Endothelial cell of umbilical vein (primary cell): ENCODE measurements at places on chromosomes 13 and 19. TPM values are rescaled to one million over a fixed set of nuclear protein-coding genes. Genes with fewer than 3 reads are reported as not detected.

DNA sequence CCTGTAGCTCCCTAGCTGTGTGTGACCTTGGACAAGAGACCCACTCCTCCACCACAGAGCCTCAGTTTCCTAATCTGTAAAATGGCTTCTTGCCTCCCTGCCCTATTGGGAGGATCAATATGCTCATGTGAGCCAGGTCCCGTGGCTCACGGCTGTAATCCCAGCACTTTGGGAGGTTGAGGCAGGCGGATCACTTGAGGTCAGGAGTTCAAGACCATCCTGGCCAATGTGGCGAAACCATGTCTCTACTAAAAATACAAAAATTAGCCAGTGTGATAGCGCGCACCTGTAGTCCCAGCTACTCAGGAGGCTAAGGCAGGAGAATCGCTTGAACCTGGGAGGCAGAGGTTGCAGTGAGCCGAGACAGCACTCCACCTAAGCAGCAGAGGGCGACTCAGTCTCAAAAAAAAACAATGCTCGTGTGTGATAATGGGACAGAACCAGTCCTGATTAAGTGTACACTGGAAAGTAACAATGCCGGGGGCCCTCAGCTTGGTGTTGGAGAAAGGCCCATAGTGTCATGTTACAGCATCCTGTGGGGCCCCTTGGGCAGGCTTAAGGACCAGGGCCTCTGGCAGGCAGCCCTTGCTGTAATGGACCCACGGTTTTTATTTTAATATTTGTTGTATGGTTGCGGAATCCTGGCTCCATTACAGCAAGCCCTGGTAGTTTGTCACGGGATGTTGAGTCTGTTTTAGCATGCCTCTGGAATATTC, 6.8 kb downstream of the RPS11 start:
- H3K4me1 ChIP-seq = peaks cover 28% of the 10 kb centered on the region
- peaks cover 16% of the 10 kb centered on the region for H3K36me3 ChIP-seq
- no peak overlapping the region for H3K27ac ChIP-seq

- H3K4me1 ChIP-seq = peaks cover 8% of the 10 kb centered on the region
- H3K4me3 ChIP-seq = peak within 1 kb of the TSS; percentile 75
- peak within 1 kb of the TSS; percentile 97 for H3K27ac ChIP-seq
- peaks cover 3% of the 10 kb centered on the region for H3K36me3 ChIP-seq
Observed at GRCh38 chr19:52369559-52370340, at the start of gene ZNF880. Gene ZNF880 (plus strand): TSS chr19:52369923. CDS start chr19:52369966, 43 bp downstream.

- no peak overlapping the region for H3K27ac ChIP-seq
- no peaks in the 10 kb centered on the region for H3K27me3 ChIP-seq
- DNase-seq = no peak
- H3K36me3 ChIP-seq = no peaks in the 10 kb centered on the region
Observed at GRCh38 chr13:49784886-49785570, 7.5 kb downstream of the KPNA3 start.

Gene FUT1
- total RNA-seq = 4.8 and 5.2 TPM in 2 replicates

DNA sequence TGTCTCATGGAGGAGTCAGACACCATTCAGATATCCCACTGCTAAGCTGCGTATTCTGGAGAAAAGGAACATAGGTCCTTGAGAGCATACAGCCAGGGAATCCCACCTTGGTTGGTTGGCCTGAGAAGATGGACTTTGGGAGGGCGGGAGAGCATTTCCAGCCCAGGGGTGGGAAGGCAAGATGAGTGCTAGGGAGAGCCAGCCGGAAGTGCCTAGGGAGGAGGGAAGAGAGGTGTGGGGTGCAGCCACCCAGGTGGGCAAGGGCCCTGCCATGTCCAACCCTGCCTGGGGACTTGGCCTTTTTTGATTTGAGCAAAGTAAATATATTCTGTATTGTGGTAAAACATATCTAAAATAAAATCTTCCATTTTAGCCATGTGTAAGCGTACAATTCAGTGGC, 19.7 kb downstream of the SIAH3 start:
- H3K36me3 ChIP-seq = no peaks in the 10 kb centered on the region
- no peaks in the 10 kb centered on the region for H3K4me1 ChIP-seq
- H3K4me3 ChIP-seq = no peak overlapping the region
- H3K27ac ChIP-seq = no peak overlapping the region
- peaks cover 5% of the 10 kb centered on the region for H3K27me3 ChIP-seq

DNA sequence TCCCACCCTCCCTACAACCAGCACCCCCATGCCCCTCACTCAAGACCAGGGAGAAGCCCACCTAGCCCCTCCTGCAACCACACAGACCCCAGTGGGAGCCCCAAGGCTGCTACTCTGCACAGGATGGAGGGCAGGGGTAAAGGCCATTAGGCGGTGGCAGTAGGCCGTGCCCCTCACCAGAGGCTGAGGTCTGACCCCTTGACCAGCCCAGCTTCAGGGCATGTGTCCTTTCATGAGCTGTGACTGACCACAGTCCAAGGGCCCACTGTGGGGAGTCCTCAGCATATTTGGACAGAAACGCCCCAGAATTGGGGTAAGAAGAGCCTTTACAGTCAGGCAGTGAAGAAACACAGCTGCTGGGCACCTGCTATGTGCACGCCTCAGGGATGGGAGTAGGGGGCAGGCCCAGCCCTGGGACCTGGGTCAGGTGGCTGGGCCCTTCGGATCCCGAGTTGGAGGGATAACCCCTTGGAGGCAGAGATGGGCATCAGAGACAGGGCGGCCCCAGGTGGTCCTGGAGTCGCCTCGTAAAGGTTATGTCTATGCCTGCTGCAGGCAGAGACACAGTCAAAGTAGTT, 1.7 kb upstream of the RPS5 start:
- H3K4me3 ChIP-seq = no peak overlapping the region
- peaks cover 18% of the 10 kb centered on the region for H3K4me1 ChIP-seq
- no peak for DNase-seq
- H3K36me3 ChIP-seq = peaks cover 5% of the 10 kb centered on the region

DNA sequence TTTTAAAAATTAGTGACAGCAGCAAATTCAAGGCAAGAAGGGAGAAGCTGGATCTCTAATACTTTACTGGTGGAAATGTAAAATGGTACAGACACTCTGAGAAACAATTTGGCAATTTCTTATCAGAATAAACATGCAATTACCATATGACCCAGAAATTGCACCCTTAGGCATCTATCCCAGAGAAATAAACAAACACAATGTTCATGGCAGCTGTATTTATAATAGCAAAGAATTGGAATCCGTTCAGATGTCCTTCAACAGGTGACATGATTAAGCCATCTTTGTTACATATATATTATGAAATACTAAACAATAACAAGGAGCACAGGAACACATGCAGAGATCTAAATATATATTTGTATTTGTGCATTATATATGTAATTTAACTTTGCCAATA, 756.5 kb downstream of the SLITRK1 start:
- no peak for DNase-seq
- no peak overlapping the region for H3K27ac ChIP-seq
- H3K4me1 ChIP-seq = no peaks in the 10 kb centered on the region
- H3K4me3 ChIP-seq = no peak overlapping the region
- no peaks in the 10 kb centered on the region for H3K27me3 ChIP-seq

Gene RASGRP4
- total RNA-seq = not detected in 2 replicates

DNA sequence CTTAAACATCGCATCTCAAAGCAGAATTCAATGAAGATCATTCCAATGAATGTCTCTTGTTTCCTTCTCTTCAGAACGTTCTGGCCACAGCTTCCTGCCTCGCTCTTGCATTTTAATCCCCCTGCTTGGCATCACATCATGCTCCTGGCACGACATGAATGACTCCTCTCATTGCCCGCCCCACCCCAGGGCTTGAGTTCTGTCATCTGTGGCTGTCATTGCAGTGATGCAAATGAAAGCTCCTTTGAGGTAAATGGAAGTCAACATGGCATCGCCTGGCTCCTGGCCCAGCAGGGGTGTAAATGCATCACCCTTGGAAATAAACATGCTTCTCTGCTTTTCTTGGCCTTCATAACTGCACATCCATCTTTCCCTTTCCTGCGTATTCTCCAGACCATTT, 48.6 kb downstream of the SCEL start:
- H3K4me1 ChIP-seq = no peaks in the 10 kb centered on the region
- H3K27me3 ChIP-seq = no peaks in the 10 kb centered on the region
- no peak overlapping the region for H3K27ac ChIP-seq

DNA sequence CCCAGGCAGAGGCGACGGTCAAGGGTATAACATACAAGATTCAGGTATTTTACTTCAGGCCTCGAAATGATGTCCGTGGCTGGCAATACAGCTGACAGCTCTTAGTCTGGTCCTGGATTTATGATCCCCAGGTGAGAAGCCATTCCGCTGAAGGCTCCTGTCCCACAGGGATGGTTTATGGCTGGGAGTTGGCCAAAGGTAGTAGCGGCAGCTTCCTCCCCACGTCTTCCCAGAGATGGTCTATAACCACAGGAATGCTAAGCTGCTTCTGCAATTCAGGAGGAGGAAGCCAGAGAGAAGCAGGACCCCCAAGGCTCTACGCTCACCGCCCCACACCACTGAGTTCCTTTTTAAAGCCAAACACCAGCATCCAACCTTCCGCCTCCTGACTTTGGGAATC, 27.1 kb downstream of the OLFM2 start:
- no peak overlapping the region for H3K4me3 ChIP-seq
- no peak for DNase-seq
- peaks cover 25% of the 10 kb centered on the region for H3K27me3 ChIP-seq
- H3K27ac ChIP-seq = no peak overlapping the region
- H3K36me3 ChIP-seq = no peaks in the 10 kb centered on the region

Gene ZNF160
- total RNA-seq = 16.4 and 19.7 TPM in 2 replicates

Gene ZNF541
- 0.13 TPM in 1 of 2 replicates, not detected in the other for total RNA-seq

Gene CRLF1
- not detected in 2 replicates for total RNA-seq

Gene GPR12
- not detected in 2 replicates for total RNA-seq

Gene TMEM221
- total RNA-seq = not detected in 2 replicates
